Stimulated activated CD8-positive, alpha-beta memory T cell treated with anti-CD3 and anti-CD28 coated beads, Interleukin-7, amount 100 ng/mL, for 1 hour (primary cell): ENCODE measurements at places on chromosomes 11 and 22.

DNA sequence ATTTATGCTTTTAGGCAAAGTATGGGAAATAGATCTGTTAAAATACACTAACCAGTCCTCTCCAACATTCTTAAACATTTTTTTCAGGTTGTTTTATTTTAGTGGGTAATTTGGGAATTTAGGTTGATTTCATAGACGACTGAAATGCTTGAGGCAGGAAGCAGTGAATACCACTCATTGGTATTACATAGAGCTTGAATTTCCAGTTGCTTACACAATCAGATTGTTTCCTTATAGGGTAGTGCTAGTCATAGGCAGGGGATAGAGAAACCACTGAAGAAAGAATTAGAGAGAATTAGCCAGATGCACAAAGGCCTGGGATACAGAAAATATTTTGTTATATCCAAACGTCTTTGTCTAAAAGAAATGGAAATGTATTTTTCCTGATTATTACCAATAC lies 23.9 kb upstream of the LYVE1 start:
- no peak for DNase-seq

GRCh38 chr11:93370260-93370659 lies 39.7 kb downstream of the DEUP1 start:
- no peak for DNase-seq

DNA sequence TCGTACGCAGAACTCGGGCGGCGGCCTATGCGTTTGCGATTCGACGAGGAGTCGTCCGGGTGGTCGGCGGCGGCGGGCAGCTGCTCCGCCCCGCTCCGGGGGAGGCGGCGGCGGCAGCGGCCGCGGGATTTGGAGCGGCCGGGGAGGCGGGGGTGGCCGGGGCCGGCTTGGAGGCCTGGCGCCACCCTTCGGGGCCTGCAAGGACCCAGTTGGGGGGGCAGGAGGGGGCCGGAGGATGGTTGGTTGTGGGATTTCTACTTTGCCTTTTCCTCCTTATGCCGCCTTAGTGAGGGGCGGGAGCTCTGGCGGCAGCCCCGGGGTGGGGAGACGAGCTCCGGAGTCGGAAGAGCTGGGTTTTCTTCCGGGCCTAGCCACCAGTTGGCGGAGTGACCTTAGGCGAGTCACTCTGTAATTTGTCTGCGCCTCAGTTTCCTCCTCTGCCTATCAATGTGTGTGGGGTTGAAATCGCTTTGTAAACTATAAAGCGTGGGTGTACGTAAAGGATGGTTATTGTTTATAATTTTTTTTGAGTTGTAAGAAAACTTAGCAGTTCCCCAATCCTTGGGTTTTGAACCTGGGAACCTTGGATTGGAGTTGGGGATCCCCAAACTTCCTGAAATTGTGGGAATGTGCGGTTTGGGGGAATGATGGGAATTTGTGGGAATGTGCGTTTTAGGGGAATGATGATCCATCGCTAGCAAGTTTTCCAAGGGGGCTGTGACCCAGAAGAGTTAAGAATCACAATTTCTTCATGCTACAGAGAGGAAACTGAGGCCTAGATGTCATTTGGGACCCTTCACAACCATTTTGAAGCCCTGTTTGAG lies 679 bp downstream of the TUG1 start:
- peak; percentile 2 for DNase-seq

DNA sequence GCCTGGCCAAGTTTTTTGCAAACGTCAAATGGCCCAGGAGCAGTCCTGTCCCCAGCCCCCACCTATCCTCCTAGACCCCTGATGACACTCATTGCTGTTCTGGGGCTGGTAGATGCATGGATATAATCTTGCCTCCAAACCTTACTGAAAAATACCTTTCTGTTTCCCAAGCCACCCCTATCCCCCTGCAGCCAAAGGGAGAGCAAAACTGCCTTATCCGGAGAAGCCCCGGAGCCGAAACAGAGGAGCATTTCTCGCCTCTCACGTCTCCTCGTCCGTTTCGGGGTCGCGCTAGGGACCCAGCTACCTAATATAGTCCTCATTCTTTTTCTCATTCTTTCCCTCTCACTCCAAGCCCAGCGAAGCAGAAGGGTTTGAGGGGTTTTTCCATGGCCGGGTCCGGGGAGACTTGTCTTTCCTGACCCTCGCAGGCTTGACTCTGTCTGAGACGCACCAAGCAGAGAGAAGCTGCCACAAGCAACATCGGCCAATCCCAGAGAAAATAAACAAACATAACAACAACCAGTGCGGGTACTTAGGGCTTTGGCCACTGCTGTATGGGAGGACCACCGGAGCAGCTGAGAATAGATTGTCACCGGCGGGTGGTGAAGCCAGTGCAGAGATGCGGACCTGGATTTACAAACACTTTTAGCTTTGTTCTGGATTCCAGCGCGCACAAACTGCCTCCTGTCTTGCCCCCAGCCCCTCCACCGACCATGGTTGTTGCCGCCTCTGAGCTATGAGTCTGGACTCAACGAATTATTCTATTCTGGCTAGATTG lies 1.6 kb downstream of the BSX start:
- DNase-seq, result no peak

GRCh38 chr11:83287631-83288030 lies 1.5 kb upstream of the CCDC90B start:
- DNase-seq, result no peak

DNA sequence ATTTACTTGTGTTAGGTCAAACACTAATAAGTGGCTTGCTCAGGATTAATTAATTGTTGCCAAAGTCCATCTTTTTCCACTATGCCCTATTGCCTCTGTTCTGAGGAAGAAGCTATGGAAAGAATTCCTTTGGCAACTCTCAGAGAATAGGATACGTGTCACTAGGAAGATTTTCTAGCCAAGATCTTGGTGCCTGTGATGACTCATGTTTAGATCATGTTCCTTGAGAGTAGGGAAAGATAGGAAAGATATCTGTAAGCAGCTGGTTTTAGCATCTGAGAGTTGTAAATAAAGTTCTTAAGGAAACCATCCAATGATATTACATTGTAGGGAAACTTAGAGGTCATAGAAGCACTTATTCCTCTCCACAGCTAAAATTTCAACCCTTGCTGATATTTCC lies 15.7 kb downstream of the SLN start:
- no peak for DNase-seq

DNA sequence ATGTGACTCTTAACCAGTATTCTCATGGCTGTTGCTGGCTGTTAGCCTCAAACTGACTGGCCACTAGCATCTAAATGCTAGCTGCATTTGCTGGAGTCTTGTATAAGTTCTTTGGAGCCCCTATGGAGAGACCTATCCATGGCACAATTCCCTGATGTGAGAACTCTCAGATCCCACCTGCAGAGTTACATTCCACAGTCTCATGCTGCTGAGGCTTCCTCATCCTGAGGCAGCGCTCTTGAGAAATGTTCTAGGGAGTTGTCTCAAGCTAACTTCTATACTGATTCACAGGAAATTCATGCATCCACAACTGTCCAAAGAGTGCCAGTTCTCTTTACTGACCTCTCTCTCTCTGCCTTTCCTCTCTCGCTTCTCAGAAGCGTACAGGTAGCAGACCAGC lies 218.0 kb upstream of the PITPNB start:
- no peak for DNase-seq

- DNase-seq, result peak; percentile 39
These were observed 192.6 kb downstream of the CASP12 start for GRCh38 chr11:104705490-104706190.

DNA sequence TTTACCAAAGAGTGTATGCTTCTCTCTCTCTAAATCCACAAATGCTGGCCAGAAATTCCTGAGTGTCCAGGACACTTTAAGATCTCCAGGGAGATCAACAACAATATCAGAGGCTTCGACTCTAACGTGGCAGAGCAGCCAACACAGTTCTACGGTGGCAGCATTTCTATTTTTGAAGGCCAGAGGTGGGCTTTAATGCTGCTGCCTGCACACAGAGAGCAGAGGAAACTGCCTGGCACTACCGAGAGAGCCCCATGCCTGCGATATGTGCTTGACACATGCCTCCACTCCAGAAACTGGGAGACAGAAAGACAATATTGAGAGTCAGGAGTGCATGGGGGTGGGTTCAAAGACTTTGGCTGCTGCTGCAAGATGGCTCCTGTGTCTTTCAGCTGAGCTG lies 48.8 kb upstream of the GALNT18 start:
- DNase-seq, result no peak

- no peak for DNase-seq
These were observed 2.6 kb downstream of the KLHDC7B start for GRCh38 chr22:50548040-50548920.

- no peak for DNase-seq
These were observed 29.4 kb upstream of the LYVE1 start for GRCh38 chr11:10597877-10598351.

DNA sequence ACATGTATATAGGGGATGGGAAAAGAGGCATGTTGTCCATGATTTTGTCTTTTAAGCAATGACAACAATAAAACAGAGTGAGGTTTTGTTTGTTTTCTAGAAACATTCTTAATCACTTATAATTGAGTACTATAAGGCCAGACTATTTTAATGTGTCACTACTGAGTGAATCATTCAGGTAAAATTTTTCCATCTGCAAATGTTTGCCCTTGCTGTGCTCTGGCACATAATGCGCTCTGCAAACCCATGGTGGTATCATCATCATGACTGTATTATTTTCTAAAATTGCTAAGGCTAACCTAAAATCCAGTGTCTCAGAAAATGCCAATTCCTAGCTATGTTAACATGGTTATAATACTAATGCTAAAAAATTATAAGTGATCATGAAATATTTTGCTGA lies 261.2 kb downstream of the CADM1 start:
- DNase-seq, result no peak

- no peak for DNase-seq
These were observed 15.0 kb upstream of the ANO1 start for GRCh38 chr11:70063121-70063520.

DNA sequence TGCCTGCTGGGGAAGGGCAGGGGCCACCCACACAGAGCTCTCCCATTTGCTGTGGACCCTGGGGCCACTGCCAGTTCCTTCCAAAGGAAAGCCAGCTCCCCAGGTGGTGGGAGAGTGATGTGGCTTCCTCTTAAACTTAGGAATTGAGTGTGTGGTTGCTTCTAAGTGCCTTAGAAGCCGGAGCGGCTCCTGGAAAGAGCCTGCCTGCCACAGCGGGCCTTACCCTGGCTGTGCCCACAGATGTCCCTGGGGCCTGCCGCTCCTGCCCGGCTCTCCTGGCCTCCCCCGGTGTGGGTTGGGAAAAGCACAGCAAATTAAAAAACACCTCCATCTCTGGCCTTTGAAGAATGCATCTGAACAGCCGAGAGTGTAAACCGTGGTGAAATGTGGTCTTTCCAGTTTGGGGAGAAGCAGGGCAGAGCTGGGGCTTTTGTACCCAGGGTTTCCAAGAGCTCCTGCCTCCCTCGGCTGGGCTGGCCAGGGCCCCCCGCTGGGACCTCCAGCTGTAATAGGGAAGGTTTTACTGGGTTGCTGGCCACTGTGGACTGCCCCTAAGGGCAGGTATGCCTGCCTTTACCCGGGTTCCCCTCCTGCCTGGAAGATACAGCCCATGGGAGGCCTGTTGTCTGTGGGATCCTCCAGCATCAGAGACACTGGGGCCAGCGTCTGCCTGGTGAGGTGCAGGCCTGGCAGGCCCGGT lies 30.2 kb downstream of the LRP5 start:
- DNase-seq, result no peak

GRCh38 chr11:132037956-132038355 lies 667.5 kb downstream of the NTM start:
- DNase-seq, result no peak

DNA sequence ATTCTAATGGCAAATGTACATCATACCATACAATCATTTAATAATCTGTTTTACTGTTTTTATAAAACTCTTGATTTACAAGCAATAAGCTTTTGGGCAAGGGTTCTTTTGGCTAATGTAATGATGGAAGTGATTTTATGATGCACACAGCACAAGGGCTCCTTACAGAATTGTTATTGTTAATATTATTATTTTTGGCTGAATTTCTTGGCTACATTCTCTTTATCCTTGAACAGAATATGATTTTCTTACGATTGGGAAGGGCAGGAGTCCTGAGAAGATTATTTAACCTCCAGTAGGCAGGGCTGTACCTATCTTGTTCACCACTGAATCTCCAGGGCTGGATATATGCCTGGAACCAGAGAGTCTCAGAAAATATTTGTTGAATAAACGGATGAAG lies 70.4 kb upstream of the ARHGAP20 start:
- no peak for DNase-seq

DNA sequence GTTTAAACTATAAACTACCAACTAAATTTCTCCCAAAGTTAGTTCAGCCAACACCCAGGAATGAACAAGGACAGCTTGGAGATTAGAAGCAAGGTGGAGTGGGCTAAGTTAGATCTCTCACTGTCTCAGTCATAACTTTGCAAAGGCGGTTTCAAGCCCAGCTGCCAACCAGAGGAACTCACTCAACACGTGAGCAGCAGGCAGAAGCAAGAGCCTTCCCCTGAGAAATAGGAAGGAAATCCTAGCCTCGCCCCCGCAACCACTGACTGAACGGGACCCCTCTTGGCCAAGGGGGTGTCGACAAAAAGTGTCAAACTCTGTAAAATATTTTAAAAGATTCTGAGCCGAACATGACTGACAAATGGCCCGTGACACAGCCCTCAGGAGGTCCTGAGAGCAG lies 4.4 kb upstream of the KRTAP5-9 start:
- no peak for DNase-seq

DNA sequence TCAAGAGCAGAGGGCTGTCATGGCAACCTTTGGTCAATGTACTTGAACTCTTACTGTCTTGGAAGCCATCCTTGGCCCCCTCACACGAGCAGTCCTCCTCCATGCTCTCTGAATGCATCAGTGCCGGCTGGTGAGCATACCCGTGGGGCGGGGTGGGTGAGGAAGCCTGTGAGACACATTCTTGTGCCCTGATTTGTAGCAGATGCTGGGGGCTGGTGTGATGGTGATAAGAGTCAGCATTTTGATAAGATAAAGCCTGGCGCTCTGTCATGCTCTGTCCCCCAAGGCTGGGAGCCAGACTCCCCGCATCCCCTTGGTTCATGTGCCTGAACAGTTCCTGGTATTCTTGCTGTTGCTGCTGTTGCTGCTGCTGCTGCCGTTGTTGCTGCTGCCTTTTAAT lies 20.5 kb upstream of the APOA1 start:
- no peak for DNase-seq

GRCh38 chr11:70528046-70528793 lies 129.9 kb downstream of the CTTN start:
- DNase-seq, result no peak

- DNase-seq, result no peak
These were observed at the start of gene OR10A2 for GRCh38 chr11:6862961-6863360. Gene OR10A2 (plus strand): TSS chr11:6863057. CDS start chr11:6869755, 6,698 bp downstream.

DNA sequence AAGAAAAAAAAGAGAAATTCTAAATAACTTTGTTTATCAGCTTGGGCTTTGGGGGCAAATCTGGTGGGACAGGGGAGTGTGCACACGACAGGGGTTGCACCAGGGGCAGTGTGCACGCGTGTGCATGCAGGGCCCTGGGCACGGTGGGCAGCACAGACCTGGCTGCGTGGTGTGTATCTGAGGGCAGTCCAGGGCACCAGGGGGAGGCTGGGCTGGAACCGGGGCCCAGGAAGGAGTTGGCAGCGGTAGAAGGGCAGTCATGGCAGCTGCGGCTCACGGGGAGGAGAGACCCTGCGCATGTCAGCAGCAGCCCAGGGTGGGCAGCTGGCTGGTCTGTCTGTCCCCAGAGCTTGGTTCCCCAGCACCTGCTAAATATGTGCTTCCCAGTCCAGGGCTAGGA lies 4.3 kb downstream of the KRTAP5-5 start:
- DNase-seq, result no peak
